ENCODE measurements at places on chromosomes 16 and 17.

DNA sequence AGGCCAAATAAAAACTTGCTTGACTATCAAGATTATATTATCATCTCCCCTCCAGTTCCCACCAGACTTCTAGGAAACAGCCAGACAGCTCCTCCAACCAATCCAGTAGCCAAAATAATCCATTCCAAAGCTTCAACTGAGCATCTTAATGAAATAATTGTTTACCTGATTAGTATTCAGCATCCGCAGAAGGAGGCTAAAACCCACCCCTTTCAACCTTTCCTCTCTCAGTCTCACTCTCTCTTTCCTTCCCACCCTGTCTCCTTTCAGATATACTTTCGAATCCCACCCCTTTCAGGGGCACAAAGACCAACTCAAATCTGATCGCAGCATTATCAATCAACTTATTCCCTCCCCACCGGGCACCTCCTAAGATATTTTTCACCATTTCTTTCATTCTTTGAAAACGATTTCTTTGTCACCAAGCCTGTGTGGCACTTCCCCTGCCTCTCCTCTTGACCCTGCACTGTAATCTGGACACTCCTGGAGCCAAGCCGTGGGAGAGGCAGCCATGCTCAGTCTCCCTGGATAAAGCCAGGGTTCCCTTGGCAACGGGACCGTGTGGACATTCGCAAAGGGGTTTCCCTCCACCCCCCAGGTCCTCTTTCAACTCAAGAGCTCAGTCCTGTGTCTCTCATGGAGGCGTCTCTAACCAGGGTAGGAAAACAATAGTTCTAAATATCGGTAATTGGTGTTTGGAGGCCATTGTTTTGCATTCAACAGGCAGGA lies at the start of gene ANKFN1:
ANKFN1 (plus strand) TSS at position 602 of the 729 bp plus-strand sequence. CDS start 59,193 bp downstream, outside the sequence.
- DNase-seq = no peak

GRCh38 chr17:59011975-59012374 lies 94.7 kb downstream of the TRIM37 start:
- no peak for DNase-seq

GRCh38 chr17:63653050-63653449 lies 30.8 kb downstream of the MAP3K3 start:
- no peak for DNase-seq

GRCh38 chr16:53732296-53732929 lies 28.5 kb downstream of the FTO start:
- DNase-seq = no peak

GRCh38 chr16:3752984-3753383 lies 35.7 kb upstream of the TRAP1 start:
- no peak for DNase-seq

DNA sequence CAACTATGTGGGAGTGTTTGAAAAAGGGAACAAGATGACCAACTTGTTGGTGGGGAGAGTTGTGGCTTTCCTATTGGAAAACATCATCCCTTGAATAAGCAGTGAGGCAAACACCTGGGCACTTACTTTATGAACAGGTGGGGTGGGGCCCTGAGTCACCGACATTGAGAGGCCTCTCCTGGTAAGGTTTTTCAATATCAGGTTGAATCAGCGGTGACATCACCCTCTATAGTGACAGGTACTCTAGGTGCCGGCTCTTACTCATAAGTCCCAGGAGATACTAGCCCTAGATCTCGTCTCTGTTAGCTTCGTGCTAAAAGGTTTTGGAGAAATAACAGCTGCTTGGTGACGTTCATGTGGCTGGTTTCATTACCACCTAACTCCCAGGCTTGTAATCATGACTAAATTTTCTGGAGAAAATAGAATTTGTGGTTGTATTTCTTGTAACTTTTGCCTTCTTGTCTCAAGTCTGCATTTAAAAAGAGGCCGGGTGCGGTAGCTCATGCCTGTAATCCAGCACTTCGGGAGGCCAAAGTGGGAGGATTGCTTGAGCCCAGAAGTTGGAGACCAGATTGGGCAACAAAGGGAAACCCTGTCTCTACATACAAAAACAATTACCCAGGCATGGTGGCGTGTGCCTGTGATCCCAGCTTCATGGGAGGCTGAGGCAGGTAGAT lies 19.3 kb downstream of the CDH1 start:
- DNase-seq = no peak

GRCh38 chr16:87076950-87077749 lies 240.0 kb downstream of the C16orf95 start:
- DNase-seq = no peak

GRCh38 chr16:6016530-6017184 lies 919.1 kb upstream of the EEF2KMT start:
- DNase-seq = no peak

- no peak for DNase-seq
Measured at GRCh38 chr17:28379814-28380801, 8.6 kb downstream of the SARM1 start.

- DNase-seq = no peak
Measured at GRCh38 chr16:14056970-14057369, 14.1 kb upstream of the MRTFB start.

- no peak for DNase-seq
Measured at GRCh38 chr17:29022074-29022473, 16.2 kb upstream of the SEZ6 start.

- no peak for DNase-seq
Measured at GRCh38 chr16:9300252-9300651, 208.8 kb downstream of the HAPSTR1 start.

- DNase-seq = no peak
Measured at GRCh38 chr17:57084361-57084801, 665 bp upstream of the AKAP1 start.

DNA sequence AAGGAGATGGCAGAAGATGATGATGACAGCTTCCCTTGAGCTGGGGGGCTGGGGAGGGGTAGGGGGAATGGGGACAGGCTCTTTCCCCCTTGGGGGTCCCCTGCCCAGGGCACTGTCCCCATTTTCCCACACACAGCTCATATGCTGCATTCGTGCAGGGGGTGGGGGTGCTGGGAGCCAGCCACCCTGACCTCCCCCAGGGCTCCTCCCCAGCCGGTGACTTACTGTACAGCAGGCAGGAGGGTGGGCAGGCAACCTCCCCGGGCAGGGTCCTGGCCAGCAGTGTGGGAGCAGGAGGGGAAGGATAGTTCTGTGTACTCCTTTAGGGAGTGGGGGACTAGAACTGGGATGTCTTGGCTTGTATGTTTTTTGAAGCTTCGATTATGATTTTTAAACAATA lies 16.9 kb downstream of the PSMD3 start:
- DNase-seq = no peak

DNA sequence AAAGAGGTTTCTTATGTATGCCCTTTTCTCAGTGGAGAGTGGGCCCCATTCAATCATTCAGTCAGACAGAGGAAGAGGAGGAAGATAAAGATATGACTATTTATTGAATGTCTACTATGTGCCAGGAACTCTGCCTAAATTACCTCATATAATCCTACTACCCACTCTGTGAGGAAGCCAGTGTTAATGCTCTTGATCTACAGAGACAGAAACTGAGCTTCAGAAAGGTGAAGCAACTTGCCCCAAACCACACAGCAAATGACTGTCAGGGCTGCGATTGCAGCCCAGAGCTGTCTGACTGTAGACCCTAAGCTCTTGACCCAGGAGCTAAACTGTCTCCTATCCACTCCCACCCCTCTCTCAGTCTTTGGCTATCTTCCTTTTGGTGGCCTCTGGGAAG lies 8.4 kb downstream of the SRCIN1 start:
- no peak for DNase-seq

GRCh38 chr17:57940653-57941329 lies 14.4 kb downstream of the CUEDC1 start:
- DNase-seq = no peak

DNA sequence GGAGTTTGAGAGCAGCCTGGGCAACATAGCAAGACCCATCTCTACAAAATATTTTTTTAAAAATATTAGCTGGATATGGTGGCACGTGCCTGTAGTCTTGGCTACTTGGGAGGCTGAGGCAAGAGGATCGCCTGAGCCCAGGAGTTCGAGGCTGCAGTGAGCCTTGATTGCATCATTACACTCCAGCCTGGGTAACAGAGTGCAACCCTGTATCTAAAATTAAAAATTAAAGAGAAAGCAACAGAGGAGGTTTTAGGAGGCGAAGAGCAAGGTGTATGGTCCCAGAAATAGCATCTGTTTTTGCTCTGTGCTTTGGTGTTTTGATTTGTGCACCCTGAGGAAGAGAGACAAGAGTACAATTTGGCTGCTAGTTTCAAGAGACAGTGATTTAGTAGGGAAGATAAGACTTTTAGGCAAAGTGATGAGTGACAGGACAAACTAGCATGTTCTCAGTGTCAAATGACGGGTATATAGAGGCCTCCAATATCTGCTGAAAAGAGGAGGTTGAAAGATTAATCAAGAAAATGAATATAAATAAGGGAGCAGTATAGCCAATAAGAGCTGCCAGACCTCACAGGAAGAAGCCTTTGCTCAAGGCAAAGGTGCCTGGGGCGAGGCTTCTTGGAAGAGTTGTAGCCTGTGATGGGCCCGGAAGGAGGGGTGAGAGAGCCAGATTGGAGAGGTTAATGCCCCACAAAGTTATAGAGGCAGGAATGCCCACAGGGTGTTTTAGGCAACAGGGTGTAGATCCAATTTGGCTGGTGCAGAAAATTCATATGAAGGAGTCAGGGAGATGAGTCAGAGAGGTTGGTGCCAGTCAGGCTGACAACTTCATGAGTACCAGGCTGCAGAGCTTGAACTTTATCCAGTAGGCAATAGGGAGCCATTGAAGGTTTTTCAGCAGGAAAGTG lies 11.4 kb downstream of the HLF start:
- DNase-seq = no peak

DNA sequence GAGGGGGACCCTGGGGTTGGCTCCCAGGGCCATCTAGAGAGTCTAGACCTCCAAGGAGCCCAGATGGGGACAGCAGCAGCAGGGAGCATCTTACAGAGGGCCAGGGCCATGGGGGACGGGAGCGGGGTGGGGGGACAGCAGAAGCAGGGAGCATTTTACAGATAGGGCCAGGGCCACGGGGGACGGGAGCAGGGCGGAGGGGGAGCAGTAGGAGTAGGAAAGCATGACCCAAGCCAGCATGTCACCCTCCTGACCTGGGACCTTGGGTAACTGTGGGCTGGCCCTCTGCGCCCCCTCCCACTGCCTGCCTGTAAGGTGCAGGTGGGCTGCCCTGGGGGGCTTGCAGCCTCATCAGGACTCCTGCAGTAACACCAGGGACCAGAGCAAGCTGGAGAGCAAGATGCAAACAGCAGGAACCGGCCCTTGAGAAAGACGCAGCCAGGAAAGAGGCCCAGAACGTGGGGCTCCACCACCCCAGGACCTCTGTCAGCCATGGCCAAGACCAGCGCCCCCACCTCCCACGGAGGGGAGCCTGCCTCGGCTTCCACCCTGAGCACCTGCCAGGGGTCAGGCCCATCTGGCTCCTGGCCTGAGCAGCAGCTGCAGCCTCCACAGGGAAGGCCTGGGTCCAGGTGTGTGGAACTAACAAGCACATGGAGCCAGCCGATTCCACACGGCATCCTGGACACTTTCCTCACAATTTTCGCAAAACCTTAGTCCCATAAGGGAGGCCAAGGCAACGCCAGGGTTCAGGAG lies 2.4 kb downstream of the ZNF598 start:
- DNase-seq = no peak

GRCh38 chr17:64471440-64471839 lies 22.5 kb downstream of the MILR1 start:
- no peak for DNase-seq

DNA sequence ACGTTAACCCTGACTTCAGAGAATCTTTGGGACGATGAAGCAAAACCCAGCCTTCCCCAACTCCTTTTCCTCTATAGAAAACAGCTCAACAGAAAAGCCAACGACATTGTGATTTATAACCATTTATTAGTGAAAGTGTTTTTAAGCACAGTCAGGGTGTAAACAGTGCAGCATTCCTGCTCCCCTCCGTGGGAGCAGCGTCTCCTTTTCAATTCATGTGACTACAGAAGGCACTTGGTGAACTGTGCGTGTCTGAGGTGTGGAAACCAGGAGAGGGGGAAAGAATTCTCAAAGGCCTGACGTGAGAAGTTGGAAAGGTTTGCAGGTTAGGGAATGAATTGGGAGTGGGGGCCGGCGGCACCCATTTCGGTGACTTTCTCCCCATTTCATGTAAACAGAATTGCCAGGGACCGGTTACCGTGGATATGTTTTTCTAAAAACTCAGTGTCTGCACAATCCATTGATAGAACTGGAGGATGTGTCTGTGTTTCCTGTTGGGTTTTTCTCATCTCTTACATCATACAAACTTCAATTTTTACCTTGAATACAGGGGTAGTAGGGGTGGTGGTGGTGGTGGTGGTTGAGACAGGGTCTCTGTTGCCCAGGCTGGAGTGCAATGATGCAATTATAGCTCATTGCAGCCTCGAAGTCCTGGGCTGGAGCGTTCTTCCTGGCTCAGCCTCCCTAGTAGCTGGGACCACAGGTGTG lies 53.1 kb downstream of the NDE1 start:
- DNase-seq = no peak

- no peak for DNase-seq
Measured at GRCh38 chr17:73302189-73302588, 9.6 kb downstream of the CDC42EP4 start.

DNA sequence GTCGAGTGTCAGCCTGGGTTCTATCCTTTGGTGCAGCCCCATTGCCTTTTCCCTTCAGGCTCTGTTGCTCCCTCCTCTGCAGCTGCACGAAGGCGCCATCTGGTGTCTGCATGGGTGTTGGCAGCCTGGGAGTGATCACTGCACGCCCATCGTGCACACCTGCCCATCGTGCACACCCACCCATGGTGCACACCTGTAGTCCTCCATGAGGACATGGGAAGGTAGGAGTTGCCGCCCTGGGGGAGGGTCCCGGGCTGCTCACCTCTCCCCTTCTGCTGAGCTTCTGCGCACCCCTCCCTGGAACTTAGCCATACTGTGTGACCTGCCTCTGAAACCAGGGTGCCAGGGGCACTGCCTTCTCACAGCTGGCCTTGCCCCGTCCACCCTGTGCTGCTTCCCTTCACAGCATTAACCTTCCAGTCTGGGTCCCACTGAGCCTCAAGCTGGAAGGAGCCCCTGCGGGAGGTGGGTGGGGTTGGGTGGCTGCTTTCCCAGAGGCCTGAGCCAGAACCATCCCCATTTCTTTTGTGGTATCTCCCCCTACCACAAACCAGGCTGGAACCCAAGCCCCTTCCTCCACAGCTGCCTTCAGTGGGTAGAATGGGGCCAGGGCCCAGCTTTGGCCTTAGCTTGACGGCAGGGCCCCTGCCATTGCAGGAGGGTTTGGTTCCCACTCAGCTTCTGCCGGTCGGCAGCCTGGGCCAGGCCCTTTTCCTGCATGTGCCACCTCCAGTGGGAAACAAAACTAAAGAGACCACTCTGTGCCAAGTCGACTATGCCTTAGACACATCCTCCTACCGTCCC lies 2.9 kb downstream of the CTRL start:
- peak; percentile 56 for DNase-seq
